ENCODE measurements at places on chromosomes 6 and 20. TPM values are rescaled to one million over a fixed set of nuclear protein-coding genes. Genes with fewer than 3 reads are reported as not detected.

DNA sequence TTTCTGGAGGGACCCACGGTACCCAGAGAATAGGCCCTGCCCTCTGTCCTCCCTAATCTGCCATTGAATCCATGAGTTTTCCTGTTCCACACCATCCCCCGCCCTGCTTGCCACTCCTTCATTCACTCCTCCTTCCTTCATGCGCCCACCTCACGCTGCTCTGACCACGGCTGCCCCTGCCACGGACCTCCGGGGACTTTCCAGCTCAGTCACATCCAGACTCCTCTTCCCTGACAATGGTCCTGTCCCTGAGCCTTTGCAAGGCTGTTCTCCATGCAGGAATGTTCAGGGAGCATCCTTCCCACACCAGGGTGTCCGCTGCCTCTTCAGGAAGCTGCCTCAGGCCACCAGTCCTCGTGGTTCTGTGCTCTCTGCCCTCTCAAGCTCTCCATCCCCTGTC, 25.9 kb downstream of the GLP1R start:
- DNase-seq, result no peak

HLA-DQB1 gene
- total RNA-seq, result 1.8 TPM

PEX3 gene
- 31.2 TPM for total RNA-seq

GRCh38 chr20:46674253-46675083, 14.8 kb downstream of the TP53RK start:
- DNase-seq, result no peak

- DNase-seq, result peak; percentile 49
Observed at GRCh38 chr20:8389381-8390036, 257.4 kb downstream of the PLCB1 start.

CEBPB gene
- total RNA-seq, result 35.3 TPM

GRCh38 chr20:3405139-3405538, 2.3 kb downstream of the DNAAF9 start:
- no peak for DNase-seq

GRCh38 chr20:58854638-58855471, 2.3 kb downstream of the GNAS start:
- DNase-seq, result no peak

SLC29A1 gene
- 15.3 TPM for total RNA-seq

- no peak for DNase-seq
Observed at GRCh38 chr20:53598140-53599043, 4.8 kb upstream of the ZNF217 start.

DNA sequence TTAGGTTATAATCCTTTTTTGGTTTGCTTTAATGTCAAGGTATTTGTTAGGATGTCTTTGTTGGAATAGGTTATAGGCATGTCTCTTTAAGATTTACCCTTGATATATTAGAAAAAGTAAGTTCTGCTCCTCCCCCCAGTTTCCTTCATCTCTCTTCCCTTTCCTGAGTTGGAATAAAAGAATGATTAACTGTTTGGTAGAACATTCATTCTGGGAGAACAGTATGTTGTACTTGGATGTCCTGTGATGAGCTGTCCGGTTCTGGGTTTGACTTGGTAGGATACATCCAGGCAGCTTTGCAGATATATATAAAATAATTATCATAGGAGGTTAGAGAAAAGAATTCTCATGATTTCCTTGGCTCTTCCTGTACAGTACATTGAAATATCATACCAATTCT, 199.6 kb upstream of the RREB1 start:
- DNase-seq, result peak; percentile 79

DNA sequence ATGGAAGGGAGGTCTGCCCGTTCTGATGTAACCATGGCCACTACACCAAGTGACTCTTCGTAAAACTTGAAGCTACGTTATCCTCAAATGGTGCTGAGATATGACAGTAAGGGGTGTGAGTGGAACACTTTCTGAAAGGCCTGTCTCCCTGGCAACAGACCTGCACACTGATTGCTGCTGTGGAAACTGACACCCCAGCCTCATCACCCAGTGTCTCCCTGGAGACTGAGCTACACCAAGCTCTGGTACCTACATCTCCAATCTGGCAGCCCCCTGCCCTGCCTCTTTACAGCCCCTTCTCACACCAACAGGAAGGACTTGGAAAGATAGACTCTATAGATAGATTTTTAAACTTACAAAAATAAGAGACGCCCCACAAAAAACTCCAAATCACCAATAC, 13.2 kb downstream of the PI16 start:
- no peak for DNase-seq

SLC22A3 gene
- total RNA-seq, result 11.4 TPM

DNA sequence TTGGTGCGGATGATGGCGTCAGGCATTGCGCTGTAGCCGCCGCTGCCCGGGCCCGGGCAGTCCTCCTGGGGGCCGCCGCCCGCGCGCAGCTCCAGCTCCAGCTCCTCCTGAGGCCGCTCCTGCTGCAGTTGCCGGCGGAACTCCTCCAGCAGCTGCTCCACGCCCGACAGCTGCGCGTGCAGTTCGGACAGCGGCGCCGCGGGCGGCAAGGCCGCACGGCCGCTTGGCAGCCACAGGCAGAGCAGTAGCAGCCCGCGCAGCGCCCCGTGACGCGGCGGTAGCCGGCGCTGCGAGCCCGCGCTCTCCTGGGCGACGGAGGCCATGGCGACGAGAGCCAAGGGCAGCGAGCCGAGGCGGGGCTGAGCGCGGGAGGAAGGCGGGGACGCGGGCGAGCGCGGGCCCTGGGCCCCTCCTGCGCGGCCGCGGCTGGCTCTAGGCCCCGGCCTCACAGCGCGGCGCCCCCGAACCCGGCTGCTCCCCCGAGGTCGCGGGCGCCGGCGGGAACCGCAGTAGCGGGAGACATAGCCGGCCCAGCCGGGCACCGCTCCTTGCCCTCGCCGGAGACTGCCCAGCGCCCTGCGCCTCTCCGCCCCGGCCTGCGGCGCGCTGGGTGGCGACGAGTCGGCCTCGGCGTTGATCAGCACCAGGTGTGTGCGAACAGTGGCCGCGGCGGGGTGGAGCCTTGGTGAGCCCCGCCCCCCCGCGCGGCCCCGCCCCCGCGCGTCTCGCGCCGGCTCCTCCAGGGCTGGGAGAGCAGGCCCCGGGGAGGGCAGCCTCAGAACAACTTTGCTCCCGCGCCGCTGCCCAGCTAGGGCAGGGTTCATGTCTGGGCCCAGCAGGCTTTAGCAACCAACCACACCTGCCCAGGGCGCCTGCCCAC, at the start of gene LRP11:
TSS of gene LRP11 (minus strand) at position 662 of the 880 bp plus-strand sequence. CDS start at position 323, 339 bp downstream.
- peak; percentile 58 for DNase-seq

DNA sequence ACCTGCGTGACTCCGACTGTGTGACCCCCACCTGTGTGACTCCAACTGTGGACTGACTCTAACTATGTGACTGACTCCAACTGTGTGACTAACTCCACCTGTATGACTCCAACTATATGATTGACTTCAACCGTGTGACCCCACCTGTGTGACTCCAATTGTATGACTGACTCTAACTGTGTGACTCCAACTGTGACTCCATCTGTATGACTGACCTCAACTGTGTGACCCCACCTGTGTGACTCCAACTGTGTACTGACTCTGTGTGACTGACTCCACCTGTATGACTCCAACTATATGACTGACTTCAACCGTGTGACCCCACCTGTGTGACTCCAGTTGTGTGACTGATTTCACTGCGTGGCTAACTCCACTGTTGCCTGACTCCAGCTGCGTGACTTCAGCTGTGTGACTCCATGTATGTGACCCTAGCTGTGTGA, 38.6 kb downstream of the SYNJ2 start:
- DNase-seq, result no peak

DNA sequence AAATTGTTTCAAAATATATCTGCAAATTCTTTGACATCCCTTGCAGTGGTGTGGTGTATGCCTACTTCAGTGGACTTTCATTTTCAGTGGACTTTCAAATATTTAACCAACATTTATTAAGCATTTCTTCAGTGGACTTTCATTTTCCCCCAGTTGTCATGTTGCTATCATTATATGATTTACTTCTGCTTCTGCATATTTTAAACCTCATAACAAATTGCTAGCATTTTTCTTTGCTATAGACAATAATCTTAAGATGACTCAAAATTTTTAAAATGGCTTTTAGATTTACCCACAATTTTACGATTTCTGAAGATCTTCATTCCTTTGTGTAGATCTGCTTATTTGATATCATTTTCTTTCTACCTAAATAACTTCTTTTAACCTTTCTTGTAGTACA, 592.7 kb upstream of the SLC35B3 start:
- no peak for DNase-seq

GRCh38 chr6:52546678-52547077, 30.2 kb downstream of the TRAM2 start:
- no peak for DNase-seq

GRCh38 chr6:154705471-154706113, 27.6 kb upstream of the SCAF8 start:
- no peak for DNase-seq

SEMG1 gene
- total RNA-seq, result not detected

PRPH2 gene
- 0.17 TPM for total RNA-seq

CTCFL gene
- not detected for total RNA-seq

ERVFRD-1 gene
- total RNA-seq, result not detected

AIF1 gene
- total RNA-seq, result not detected

GRCh38 chr20:46027245-46027853, 1.7 kb upstream of the SLC12A5 start:
- DNase-seq, result peak; percentile 34

DNA sequence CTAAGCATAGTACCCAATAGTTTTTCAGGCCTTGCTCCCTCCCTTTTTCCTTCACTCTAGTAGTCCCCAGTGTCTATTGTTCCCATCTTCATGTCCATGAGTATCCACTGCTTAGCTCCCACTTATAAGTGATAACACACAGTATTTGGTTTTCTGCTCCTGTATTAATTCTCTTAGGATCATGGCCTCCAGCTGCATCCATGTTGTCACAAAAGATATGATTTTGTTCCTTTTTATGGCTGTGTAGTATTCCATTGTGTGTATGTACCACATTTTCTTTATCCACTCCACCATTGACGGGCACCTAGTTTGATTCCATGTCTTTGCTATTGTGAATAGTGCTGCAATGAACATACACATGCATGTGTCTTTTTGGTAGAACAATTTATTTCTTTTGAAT, 102.9 kb downstream of the FAXC start:
- DNase-seq, result no peak

MAPK13 gene
- 29.5 TPM for total RNA-seq

DNA sequence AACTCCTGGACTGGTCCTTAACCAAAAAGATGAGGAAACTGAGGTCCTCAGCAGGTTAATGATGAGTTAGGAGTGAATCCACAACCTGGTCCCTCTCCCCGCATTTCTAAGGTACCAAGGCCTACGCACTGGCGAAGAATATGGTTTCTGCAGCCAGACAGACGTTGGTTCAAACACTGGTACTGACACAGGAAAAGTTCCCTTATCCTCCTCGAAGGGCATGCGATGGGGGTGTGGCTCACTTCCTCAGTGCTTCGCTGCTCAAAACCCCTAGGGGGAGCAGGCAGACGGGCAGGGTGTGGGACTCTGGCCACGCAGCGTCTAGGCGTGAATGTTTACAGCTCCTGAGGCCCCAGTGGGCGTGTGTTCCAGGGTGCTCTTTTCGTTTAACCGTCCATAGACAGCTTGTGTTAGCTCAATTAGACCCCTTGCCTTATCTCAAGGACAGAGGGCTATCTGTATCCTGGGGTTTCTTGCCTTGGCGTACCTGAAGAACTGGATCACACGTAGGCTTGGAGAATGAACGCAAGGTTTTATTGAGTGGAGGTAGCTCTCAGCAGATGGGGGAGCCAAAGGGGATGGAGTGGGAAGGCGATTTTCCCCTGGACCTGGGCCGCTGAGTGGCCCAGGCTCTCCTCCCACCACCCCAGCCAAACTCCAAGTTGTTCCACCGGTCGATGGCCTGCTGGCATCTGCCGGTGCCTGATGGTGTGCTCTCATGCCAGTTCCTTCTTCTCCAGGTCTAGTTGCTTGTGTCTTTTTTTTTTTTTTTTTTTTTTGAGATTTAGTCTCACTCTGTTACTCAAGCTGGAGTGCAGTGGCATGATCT, 31.8 kb upstream of the PTPN1 start:
- no peak for DNase-seq

ADAT2 gene
- 6.9 TPM for total RNA-seq

CCNC gene
- 104 TPM for total RNA-seq

ANGPT4 gene
- not detected for total RNA-seq

DNA sequence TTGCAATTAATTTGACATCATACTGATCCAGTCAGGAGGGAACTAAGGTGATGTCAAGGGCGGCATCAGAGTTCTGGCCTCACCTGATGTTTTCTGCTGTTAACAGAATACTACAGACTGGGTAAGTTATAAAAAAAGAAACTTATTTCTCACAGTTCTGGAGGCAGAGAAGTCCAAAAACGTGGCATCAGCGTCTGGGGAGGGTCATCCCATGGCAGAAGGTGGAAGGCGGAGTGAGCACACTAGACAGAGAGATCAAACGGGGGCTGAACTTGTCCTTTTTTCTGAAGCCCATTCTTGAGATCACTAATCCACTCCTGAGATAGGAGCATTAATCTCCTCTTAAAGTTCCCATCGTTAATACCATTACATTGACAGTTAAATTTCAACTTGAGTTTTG, 3.3 kb upstream of the MTCH1 start:
- DNase-seq, result no peak

DNA sequence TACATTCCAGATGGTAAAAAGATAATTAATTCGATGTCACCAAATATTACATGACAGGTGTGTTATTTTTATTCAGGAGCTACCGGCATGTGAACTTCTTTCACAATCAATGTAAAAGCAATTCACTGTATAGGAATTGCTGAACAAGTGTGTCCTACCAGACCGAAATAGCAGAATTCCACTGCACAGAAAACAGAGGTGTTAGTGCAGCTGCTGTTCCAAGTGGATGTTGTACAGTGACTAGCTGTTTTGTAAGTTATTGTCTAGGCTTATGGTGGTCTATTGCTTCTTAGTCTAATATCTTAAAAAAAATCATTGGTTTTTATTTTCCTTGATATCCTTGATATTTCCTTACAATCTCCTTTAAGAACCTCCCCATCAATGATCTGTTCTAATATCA, 107.4 kb downstream of the COL19A1 start:
- DNase-seq, result no peak

DNA sequence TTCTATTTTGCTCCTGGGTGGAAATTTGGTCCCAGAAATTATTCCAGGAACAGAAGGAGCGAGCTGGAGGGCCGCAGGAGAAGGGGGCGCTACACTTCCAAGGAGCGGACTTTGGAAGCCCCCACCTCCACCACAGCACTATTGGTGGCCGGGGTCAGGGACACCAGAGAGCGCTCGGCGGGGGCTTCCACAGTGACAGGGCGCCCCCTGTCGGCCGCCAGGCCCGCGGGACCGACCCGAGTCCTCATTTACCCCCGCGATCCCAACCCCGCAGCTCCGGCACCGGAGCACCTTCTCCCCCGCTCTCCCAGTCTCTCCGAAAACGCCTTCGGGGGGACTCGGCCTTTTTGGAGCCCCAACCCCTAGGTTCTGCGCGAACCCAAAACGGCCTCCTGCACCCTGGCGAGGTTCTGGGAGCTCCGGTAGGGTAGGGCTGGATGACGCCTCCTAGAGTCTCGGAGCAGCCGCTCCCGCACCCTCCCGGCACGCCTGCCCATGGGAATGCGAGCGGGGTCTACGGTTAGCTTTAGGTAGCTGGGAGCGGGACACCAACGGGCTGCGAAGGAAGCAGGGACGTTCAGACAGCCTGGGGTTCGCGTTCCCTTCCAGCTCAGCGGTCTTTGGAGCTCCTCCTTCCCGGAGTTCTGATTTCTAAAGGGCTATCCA, 2.4 kb upstream of the FOXA2 start:
- DNase-seq, result no peak

CALHM6 gene
- total RNA-seq, result 3.1 TPM

PNISR gene
- 30.7 TPM for total RNA-seq

Measured in renal cortical epithelial cell (primary cell).